ENCODE measurements at places on chromosomes 11 and 22. TPM values are rescaled to one million over a fixed set of nuclear protein-coding genes. Genes with fewer than 3 reads are reported as not detected.
A peak's percentile ranks its signal among the peaks of the same experiment; 100 is the strongest.

- no peak for DNase-seq
These were observed 65.4 kb downstream of the MICAL2 start for GRCh38 chr11:12175694-12176241.

- DNase-seq: no peak
These were observed 17.6 kb downstream of the KCNC1 start for GRCh38 chr11:17752144-17752543.

DNA sequence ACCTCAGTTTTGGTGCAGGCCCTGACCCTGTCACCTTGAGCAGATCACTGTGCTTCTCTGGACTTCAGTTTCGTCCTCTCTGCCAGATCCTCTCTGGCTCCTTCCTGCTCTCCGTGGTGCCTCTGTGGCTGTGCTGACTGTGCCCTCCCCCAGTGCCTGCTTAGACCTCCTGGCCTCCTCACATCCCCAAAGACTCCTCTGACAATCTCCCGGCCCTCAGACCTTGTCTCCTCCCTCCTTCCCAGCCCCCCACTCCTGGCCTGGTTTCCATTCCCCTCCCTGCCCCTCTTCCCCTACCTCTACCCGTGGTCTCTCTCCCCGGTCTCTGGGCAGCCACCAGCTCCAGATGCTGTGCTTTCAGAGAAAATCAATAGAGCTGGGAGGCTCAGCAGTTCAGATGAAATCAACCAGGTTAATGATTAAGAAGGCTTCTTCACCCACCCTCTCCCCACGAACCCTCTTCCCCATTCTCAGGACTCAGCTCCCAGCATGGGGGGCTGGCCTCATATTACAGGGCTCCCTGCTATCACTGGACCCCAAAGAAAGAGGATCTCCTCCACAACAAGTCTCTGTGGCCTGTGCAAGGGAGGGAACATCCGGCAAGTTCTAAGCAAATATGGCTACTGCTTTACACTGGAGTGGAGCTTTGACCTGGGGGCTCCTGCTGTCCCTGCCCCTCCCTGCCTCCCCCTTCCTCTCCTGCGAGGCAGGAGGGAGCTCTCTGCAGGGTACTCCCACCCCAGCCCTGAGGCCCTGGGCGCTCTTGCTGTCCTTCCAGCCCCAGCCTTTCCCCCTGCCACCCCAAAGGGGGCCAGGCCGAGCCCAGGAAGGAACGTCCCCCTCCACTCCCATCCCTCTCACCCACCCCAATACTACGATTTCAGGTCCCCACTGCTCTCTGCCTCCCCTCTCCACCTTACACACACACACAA is 8.5 kb downstream of the BACE1-AS start:
- DNase-seq: no peak

DNA sequence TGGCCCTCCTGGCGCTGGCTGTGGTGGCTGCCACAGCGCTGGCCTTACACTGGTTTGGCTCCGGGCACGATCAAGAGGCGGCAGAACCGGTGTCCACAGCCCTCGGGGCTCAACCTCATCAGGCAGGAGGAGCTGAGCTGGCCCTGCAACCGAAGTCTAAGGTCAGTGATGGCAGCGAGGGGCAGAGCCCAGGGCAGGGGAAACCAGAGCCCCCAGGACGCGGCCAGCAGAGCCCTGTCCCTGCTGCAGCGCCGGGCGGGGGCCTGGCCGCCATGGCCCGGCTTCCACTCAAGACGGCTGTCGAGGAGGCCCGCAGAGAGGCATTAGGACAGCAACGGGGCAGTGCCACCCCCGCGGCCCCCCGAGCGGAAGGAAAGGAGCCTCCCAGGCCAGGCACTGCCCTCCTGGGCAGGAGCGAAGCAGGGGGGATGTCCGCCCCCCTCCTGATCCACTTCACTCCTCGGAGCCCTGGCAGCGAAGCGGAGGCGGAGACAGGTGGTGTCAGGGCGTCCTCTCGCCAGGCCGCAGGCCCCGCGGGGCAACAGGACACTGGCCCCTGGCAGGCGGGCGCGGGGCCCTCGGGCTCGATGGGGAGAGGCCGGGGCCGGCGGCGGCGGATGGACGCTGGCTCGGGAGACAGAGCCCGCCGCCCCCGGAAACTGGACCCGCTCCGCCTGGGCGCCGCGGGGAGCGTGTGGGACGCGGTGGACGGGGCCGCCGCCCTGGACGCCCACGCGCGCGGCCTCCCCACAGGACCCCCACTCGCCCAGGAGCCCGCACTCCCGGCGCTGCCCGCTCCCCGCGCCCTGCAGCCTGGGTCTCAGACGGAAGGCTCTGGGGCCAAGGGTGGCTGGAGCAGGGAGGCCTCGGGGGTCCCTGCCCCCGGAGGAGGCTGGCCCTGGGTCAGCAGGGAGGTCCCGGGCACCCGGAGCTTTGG is 895 bp downstream of the KLHDC7B start:
- no peak for DNase-seq

DNA sequence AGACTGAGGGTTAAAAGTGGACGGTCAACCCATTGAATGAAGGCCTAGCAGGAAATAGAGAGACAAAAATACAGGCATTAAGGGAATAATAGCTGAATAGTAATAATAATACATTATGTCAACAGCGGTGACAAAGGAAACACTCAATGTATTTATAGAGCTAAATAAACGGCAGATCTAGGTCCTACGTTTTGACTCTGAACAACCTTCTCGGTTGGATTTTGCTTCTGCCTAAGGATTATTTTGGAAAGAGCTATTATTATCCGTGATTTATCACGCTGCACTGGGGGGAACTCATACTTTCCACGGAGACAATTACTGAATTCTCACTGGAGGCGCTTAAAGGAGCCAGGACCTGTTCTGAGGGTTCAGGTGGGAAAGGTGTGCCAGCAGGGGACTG is 118.2 kb upstream of the KIRREL3 start:
- no peak for DNase-seq

The TMPRSS4 gene
- not detected for total RNA-seq

The DCDC1 gene
- 2.6 TPM for total RNA-seq

DNA sequence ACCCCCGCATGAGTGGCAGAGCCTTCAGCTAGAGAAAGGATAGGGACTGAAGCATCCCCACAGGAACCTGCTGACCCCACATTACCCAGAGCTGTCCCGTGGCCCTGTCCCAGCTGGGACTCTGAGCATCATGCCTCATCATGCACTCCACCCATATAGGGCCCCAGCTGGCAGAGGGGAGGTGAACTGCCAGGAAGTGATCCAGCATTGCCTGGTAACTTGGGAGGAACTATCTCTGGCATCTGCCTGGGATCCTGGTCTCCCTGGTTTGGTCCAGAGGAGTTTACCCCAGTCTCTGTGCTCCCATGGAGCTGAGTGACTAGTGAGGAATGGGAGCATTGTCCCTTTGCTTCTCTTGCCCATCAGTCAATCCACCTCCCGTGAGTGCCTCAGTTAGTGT is 228.8 kb downstream of the GRIK4 start:
- no peak for DNase-seq

The SYCE3 gene
- not detected for total RNA-seq

DNA sequence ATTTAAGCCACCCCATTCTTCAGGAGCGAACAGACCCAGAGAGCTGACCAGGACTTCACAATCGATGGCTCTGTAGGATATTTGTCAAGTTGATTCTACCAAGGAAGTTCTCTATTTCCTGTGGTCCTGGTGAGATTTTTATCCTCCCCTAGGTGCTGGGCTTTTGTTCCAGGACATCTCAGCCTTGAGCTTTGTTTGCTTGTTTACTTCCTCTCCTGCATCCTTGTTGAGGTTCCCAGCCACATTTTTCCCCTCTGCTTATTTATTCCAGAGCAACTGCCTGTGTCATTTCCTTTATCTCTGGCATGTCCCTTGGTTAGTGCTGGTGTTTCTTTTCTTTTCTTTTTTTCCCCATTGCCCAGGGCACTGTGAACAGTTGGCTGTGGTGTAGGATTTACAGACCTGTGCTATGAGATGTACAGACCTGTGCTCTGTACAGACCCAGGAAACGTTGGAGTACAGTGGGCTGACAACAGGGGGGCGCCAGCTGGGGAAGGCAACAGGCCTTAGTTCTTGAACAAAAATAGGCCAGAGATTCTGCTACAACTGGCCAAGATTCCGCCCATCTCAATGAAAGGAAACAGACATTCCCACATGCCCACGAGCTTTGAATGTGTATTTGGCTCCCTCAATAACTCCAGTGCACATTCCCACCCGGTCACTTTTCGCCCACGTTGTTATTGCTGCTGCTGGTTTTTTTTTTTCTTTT is 235.9 kb upstream of the DDI1 start:
- DNase-seq: no peak

- DNase-seq: peak; percentile 87
These were observed 38.5 kb upstream of the CYP2D6 start for GRCh38 chr22:42169055-42169469.

- no peak for DNase-seq
These were observed 11.5 kb downstream of the PPME1 start for GRCh38 chr11:74182635-74183034.

- DNase-seq: no peak
These were observed 27.2 kb upstream of the A4GALT start for GRCh38 chr22:42747701-42748513.

- DNase-seq: no peak
These were observed 14.2 kb downstream of the SLC22A8 start for GRCh38 chr11:63001456-63001855.

DNA sequence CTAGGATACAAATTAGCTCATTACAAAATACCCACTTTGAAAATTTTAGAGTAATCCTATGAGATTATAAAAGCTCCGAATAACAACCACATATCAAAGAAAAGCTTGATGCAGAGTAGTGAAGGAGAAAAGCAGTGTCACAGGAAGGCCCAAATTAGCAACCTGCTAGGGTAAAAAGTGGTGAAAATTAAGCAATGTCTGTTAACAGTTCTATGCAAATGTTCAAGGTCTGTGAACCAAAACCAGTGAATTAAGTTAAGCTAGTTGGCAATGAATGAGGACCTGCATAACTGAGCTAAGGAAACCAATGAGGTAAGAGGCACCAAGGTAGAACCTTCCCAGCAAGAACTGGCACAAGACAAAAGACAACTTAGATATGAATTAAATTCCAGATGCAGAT is 29.6 kb downstream of the PRDM10 start:
- DNase-seq: no peak

DNA sequence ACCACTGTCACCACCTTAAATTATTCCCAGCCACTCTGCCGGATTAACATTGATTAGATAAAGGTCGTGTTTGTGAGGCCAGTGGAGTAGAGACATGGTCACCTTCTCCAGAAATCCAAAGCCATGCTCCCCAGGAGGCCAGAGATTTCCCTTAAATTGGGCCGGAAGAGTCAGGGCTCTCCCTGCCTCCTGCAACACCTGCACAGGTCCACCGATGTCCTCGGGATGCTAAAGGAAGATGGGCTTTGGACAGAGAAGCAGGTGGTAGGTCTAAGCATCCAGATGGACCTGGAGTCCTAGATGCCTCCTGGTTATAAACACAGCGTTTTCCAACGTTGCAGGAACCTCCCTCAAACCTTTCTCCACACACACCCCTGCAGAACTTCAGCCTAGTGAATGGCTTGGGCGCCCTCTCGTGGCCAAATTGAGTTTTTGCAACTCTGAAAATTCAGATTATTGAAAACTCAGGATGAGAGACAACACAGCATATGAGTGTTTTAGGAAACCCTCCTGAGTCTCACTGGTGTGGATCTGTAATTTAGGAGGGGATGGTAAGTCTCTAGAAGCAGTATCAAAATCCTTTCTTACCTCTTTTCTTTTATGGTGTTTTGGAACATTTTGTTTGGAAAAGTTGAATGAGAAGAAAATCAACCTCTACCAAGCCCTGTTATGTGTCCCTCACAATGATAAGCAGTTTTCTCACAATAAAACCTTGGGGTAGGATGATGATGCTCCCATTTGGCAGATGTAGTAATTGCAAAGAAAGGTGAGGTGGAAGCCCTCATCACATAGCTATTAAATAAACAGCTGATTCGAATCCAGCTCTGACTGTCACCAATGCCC is 109.6 kb downstream of the RRAS2 start:
- peak; percentile 77 for DNase-seq

The KCNE3 gene
- total RNA-seq: 2.2 TPM

The OR52A1 gene
- not detected for total RNA-seq

DNA sequence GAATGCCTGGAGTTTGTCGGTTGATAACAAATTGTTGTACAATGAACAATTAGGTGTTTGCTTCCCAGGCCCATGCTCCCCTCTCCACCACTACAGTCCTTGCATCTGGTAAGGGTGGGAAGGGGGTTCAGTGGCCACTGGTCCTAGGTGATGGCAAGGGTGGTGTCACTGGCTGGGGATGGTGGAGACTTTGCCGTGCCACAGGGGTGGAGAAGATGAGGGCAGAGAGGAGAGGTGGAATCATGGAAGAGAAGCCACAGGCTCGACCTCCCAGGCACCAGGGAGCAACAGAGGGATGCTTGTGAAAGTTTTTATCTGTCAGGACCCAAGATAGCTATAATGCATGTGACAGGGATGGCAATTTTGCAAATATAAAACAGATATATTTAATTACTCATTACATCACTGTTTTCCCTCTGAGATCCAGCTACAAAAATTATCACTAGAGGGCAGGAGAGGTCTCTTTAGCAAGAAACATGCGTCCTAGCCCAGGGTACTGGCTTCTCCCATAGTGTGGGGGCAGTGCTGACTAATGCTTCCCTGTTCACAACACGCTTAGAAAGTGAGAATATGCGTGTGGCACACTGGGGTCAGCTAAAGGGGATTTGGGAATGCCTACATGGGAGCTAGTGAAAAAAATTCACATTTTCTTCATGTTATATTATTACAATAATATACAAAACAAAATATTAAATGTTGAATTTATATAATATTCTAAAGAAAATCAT is 49.0 kb upstream of the AMPD3 start:
- DNase-seq: peak; percentile 53

The MS4A1 gene
- not detected for total RNA-seq

- no peak for DNase-seq
These were observed at the start of gene ARHGAP8 for GRCh38 chr22:44752285-44753188. ARHGAP8 (plus strand) TSS chr22:44752575; CDS start chr22:44786528, 33,953 bp downstream.

The CCDC116 gene
- total RNA-seq: 1.2 TPM

DNA sequence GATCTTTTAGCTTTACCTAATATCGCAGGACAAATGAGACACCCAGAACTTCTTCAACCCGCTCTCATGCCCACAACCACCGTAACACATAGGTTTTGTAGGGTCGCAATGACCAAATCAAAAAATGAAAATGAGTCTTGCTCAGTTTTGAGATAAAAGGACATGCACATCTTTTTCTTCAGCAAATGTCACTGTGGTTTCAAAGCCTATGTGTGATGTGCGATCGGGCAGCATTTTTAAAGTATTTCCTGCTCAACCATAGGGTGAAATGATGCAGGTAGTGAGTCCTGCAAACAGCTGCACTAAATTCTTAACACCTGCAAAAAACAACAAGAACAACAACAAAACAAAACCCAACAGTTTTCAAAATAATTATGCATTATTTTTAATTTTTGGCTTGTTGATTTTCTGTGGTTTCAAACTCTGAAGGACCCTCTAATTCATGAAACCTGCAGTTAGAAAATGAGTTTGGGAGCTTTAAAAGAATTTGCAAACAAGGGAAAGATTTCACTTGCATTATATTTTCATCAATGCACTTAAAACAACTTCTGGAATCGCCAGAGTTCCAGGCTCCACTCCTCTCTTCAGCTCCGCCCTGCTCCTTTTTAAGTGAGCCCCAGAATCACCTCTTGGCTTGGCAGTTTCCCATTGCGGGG is 79.4 kb downstream of the PRR5L start:
- DNase-seq: no peak

The PELI3 gene
- 13.6 TPM for total RNA-seq

The APOL3 gene
- total RNA-seq: not detected

GRCh38 chr22:50705219-50705691 is 32.6 kb downstream of the SHANK3 start:
- peak; percentile 89 for DNase-seq

GRCh38 chr11:1573077-1573902 is 1.2 kb upstream of the DUSP8 start:
- no peak for DNase-seq
